ENCODE measurements at places on chromosomes 13 and 19. TPM values are rescaled to one million over a fixed set of nuclear protein-coding genes. Genes with fewer than 3 reads are reported as not detected.

Gene CACNA1A
- total RNA-seq, result 0.32 TPM

Gene NCR1
- not detected for total RNA-seq

Gene PSG2
- total RNA-seq, result 5.2 TPM

Gene LGI4
- total RNA-seq, result not detected

Gene ZNF556
- 0.32 TPM for total RNA-seq

Gene ALDH16A1
- total RNA-seq, result 17.7 TPM

Gene ATP1A3
- total RNA-seq, result not detected

Gene SH2D3A
- under 0.01 TPM for total RNA-seq

Gene SPTBN4
- total RNA-seq, result 1.3 TPM
